Uterus (tissue), 4 donors: ENCODE measurements at places on chromosomes 5 and 9. TPM values are rescaled to one million over a fixed set of nuclear protein-coding genes. Genes with fewer than 3 reads are reported as not detected.

DNA sequence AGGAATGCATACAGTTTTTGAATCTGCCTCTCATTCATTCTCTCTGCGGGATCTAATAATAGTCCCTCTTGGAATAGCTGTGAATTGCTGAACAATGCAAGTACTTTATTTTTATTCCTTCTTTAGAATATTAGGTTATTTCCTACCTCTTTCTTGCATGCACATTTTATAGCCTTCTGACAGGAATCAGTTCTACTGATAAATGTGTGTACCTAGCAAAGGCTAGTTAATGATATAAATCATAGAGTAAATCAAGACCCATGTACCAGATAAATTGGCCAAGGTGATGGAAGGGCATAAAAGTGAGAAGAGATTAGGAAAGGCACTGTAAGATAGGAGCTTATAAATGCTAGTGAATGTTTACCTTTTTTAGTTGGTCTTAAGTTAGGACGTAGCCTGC is 19.2 kb upstream of the UGCG start:
- H3K4me1 ChIP-seq = no peaks in the 10 kb centered on the region
- H3K27ac ChIP-seq = no peak overlapping the region
- no peak for DNase-seq
- H3K36me3 ChIP-seq = no peaks in the 10 kb centered on the region

GRCh38 chr5:128671943-128672342 is 133.9 kb upstream of the FBN2 start:
- no peak for DNase-seq
- no peak overlapping the region for H3K4me3 ChIP-seq
- H3K27me3 ChIP-seq = no peaks in the 10 kb centered on the region
- no peaks in the 10 kb centered on the region for H3K4me1 ChIP-seq

DNA sequence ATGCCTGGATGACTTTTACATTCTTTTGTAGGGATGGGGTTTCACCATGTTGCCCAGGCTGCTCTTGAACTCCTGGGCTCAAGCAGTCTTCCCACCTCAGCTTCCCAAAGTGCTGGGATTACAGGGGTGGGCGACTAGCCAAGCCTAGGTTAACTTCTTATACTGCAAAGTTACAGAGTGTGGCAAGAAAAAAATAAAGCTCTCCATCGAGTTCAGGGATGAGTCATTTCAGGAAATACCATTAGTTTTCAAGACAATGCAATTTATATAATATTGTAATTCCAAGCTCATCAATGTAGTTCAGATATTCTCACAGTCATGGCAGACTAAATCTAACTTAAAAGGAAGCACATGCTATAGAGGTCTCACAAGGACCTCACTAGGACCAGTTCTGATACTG is 11.5 kb upstream of the ABO start:
- H3K27me3 ChIP-seq = no peaks in the 10 kb centered on the region
- no peak overlapping the region for H3K4me3 ChIP-seq
- no peaks in the 10 kb centered on the region for H3K4me1 ChIP-seq
- H3K36me3 ChIP-seq = no peaks in the 10 kb centered on the region
- no peak for DNase-seq
- H3K27ac ChIP-seq = no peak overlapping the region

GRCh38 chr5:90484540-90484939 is 9.9 kb downstream of the POLR3G start:
- H3K27ac ChIP-seq = no peak overlapping the region
- DNase-seq = no peak
- H3K36me3 ChIP-seq = no peaks in the 10 kb centered on the region

- peak; percentile 93 for DNase-seq
- no peaks in the 10 kb centered on the region for H3K36me3 ChIP-seq
- no peak overlapping the region for H3K4me3 ChIP-seq
Observed at GRCh38 chr9:16139774-16140173, 586.9 kb downstream of the CCDC171 start.

The GRM6 gene
- not detected for total RNA-seq

GRCh38 chr5:169950333-169950732 is 30.0 kb downstream of the INSYN2B start:
- no peaks in the 10 kb centered on the region for H3K27me3 ChIP-seq
- no peak overlapping the region for H3K27ac ChIP-seq
- no peak overlapping the region for H3K4me3 ChIP-seq
- no peak for DNase-seq
- no peaks in the 10 kb centered on the region for H3K36me3 ChIP-seq

DNA sequence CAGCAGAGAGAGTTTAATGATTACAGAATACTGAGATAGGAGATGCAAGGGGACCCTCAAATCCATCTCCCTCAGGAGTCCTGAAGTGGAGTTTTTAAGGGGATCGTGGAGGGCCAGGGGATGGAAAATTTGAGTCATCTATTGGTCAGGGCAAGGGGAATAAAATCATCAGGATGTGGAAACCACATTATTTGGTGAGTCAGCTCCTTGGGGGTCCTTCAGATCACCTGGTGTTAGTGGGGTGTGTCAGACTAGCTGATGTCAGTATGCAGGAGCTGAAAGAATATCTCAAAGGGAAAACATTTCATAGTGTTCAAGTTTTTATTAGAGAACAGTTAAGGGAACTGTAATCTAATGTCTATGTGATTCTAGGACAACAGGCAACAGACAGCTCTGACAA is 183.0 kb upstream of the FTMT start:
- no peak for DNase-seq
- no peak overlapping the region for H3K27ac ChIP-seq
- no peaks in the 10 kb centered on the region for H3K4me1 ChIP-seq

DNA sequence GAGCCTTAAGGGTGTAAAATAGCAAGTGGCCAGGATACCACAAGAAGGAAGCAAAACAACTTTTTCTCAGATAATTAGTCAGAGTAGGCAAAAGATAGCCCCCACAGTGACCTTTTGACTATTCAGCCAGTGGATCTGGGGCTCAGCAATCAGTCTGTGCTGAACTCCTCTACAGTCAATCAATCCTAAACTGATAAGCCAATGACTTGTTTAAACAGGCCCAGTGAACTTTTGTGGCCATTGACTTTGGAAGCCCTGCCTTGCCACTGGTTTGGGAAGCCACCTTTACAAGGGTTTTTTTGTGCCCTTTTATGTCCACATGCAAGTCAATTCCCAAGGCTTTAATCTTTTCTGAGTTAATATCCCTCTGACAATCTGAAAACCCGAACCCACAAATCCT is 1565.0 kb upstream of the WWC1 start:
- no peak for DNase-seq
- H3K4me3 ChIP-seq = no peak overlapping the region
- no peaks in the 10 kb centered on the region for H3K36me3 ChIP-seq
- no peaks in the 10 kb centered on the region for H3K4me1 ChIP-seq
- H3K27ac ChIP-seq = no peak overlapping the region
- no peaks in the 10 kb centered on the region for H3K27me3 ChIP-seq

GRCh38 chr9:36144309-36145232 is 8.0 kb downstream of the GLIPR2 start:
- no peaks in the 10 kb centered on the region for H3K36me3 ChIP-seq
- H3K4me1 ChIP-seq = peaks cover 14% of the 10 kb centered on the region
- no peak overlapping the region for H3K4me3 ChIP-seq
- peak overlapping the region; percentile 91 for H3K27ac ChIP-seq
- H3K27me3 ChIP-seq = no peaks in the 10 kb centered on the region
- DNase-seq = no peak

The KIF12 gene
- 5.4 TPM for total RNA-seq

- peaks cover 14% of the 10 kb centered on the region for H3K4me1 ChIP-seq
- peak; percentile 74 for DNase-seq
- H3K27ac ChIP-seq = peak within 1 kb of the TSS; percentile 87
- peak within 1 kb of the TSS; percentile 63 for H3K4me3 ChIP-seq
- H3K27me3 ChIP-seq = no peaks in the 10 kb centered on the region
- H3K36me3 ChIP-seq = no peaks in the 10 kb centered on the region
Observed at GRCh38 chr9:130444565-130445221, at the start of gene ASS1. TSS of gene ASS1 (plus strand) at chr9:130444961. CDS start at chr9:130452229, 7,268 bp downstream.

GRCh38 chr9:91837981-91838731 is 111.9 kb downstream of the ROR2 start:
- H3K4me1 ChIP-seq = peaks cover 12% of the 10 kb centered on the region
- H3K27ac ChIP-seq = peak overlapping the region; percentile 68
- peak overlapping the region; percentile 30 for H3K4me3 ChIP-seq
- no peaks in the 10 kb centered on the region for H3K36me3 ChIP-seq
- peak; percentile 51 for DNase-seq

The SLC4A9 gene
- total RNA-seq = not detected

DNA sequence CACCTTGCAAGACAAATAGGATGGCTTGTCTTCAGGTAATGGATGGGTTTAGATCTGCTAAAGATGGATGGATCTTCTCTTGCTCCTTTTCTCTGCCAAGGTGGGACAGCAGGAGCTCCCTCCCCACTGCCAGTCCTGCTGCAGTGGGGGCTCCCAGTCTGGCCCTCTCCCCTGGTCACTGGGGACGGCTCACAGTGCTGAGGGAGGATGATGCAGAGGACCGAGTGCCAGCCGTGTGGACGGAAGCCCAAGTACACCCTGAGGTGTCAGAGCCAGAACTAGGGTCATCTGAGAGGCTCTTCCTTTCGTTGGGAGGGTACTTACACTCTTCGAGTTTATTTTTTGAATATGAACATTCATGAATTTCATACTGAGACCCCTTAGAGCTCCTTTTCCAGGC is 5.7 kb downstream of the CCDC69 start:
- no peak for DNase-seq
- H3K4me1 ChIP-seq = no peaks in the 10 kb centered on the region
- H3K27me3 ChIP-seq = no peaks in the 10 kb centered on the region
- H3K4me3 ChIP-seq = no peak overlapping the region
- H3K27ac ChIP-seq = no peak overlapping the region
- H3K36me3 ChIP-seq = no peaks in the 10 kb centered on the region

The PTAR1 gene
- total RNA-seq = 66.8 TPM

The DIRAS2 gene
- 0.26 TPM for total RNA-seq

GRCh38 chr5:150562832-150563231 is 54.9 kb downstream of the NDST1 start:
- H3K27me3 ChIP-seq = no peaks in the 10 kb centered on the region
- H3K27ac ChIP-seq = no peak overlapping the region
- no peak for DNase-seq
- H3K4me1 ChIP-seq = no peaks in the 10 kb centered on the region
- H3K4me3 ChIP-seq = no peak overlapping the region

The HNRNPH1 gene
- 319 TPM for total RNA-seq

DNA sequence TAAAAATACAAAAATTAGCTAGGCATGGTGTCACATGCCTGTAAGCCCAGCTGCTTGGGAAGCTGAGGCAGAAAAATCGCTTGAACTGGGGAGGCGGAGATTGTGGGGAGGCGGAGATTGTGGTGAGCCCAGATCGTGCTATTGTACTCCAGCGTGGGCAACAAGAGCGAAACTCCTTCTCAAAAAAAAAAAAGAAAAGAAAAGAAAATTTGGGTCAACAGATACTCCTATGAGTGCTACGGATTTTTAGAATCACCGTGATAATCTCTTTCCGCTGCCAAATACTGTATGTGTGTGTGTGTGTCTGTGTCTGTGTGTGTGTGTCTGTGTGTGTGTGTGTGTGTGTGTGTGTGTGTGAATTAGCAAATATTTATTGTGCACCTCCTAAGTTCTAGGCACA is 64.4 kb downstream of the ARRDC3 start:
- H3K27ac ChIP-seq = no peak overlapping the region
- no peaks in the 10 kb centered on the region for H3K27me3 ChIP-seq
- H3K4me1 ChIP-seq = no peaks in the 10 kb centered on the region

The MARCHF3 gene
- total RNA-seq = 7.4 TPM

GRCh38 chr9:2934883-2935282 is 91.0 kb upstream of the PUM3 start:
- no peak overlapping the region for H3K27ac ChIP-seq
- H3K4me1 ChIP-seq = no peaks in the 10 kb centered on the region
- DNase-seq = no peak
- H3K4me3 ChIP-seq = no peak overlapping the region

The AKNA gene
- 28.4 TPM for total RNA-seq

GRCh38 chr5:19018822-19019221 is 969.2 kb downstream of the CDH18 start:
- no peak for DNase-seq
- no peak overlapping the region for H3K27ac ChIP-seq
- no peaks in the 10 kb centered on the region for H3K27me3 ChIP-seq
- no peaks in the 10 kb centered on the region for H3K4me1 ChIP-seq

DNA sequence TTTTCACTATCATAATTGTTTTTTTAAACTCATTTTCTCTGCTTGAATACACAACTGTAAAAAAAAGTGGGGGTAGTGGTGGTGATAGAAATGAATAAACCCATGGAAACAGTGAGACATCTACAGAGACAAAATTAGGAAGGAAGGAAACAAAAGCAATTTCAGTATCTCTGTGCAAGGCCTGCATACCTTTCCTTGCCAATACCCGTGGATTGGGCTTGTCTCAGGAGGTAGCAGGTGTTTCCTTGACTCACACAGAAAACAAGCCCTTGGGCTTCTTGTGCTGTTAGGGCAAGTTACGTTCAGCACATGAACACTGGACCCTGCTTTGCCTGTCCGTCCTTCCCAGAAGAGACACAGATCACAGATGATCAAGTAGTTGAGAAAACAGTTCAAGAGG is 372.2 kb downstream of the ZSWIM6 start:
- DNase-seq = no peak
- H3K4me1 ChIP-seq = no peaks in the 10 kb centered on the region
- H3K36me3 ChIP-seq = no peaks in the 10 kb centered on the region
- H3K27ac ChIP-seq = no peak overlapping the region

DNA sequence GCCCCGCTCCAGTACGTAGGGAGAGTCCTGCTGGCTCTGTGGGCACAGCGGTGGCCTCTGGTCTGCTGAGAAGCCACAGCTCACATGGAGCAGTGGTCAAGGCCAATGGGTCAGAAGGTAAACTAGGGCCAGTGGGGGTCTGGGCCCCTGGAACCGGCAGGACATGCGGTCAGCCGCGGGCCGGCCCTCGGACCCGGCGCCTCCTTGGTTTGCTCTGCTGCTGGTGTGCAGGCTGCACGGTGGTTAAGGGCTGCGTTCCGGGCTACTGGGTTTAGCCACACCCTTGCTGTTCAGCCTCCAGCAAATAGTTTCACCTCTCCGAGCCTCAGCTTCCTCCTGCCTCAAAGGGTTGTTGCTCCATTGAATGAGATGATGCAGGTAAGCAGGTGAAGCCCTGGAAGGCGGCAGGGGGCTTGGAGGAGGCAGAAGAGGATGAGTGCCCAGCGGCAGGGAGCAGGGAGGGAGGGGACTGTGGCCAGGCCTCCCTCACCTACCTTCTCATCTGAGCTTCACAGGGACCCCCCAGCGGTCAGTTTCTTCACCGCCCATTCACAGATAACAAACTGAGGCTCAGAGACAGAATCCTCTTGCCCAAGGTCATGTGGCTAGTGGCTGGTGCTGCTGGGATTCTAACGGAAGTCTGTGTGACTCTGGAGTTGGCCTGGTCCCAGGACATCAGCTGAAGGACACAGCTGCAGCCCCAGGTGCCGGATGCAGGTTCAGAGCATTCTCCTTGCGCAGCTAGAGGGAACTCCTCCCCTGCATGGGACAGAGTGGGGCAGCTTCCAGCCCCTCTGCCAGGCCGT is 3.7 kb upstream of the COL5A1 start:
- DNase-seq = no peak
- no peak overlapping the region for H3K27ac ChIP-seq
- H3K4me1 ChIP-seq = no peaks in the 10 kb centered on the region
- no peaks in the 10 kb centered on the region for H3K27me3 ChIP-seq
- no peaks in the 10 kb centered on the region for H3K36me3 ChIP-seq
